Activated T-cell treated with anti-CD3 and anti-CD28 coated beads, Interleukin-2, amount 50 U/mL, for 24 hours (primary cell): ENCODE measurements at places on chromosomes 2 and 18.

GRCh38 chr2:239693330-239693729, 292.5 kb upstream of the HDAC4 start:
- no peak for DNase-seq

- no peak for DNase-seq
Observed at GRCh38 chr2:47207614-47208013, 52.5 kb upstream of the STPG4 start.

- DNase-seq: no peak
Observed at GRCh38 chr2:190354003-190354690, 10.8 kb downstream of the INPP1 start.

- DNase-seq: no peak
Observed at GRCh38 chr2:28729698-28730097, 21.9 kb upstream of the PPP1CB start.

GRCh38 chr2:208977582-208977981, 446.3 kb upstream of the MAP2 start:
- no peak for DNase-seq

- DNase-seq: no peak
Observed at GRCh38 chr18:22641958-22642357, 224.2 kb upstream of the CTAGE1 start.

DNA sequence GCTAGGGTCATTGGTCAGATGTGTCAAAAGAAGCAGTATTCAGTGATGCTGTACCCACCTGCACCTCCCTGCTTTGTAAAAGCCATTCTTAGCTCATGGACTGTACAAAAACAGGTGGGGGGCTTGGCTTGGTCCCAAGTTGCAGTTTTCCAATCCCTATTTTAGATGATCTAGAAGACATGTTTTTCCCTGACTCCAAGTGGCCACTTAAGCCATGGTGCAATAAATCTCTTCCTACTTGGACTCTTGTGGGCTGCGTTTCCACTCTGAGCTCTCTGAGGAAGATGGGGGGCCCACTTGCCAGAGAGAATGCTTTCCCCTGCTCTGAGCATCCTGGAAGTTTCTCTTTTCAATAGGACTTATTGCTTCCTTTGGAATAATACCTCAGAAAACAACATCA, 57.0 kb upstream of the SPP2 start:
- DNase-seq: no peak

DNA sequence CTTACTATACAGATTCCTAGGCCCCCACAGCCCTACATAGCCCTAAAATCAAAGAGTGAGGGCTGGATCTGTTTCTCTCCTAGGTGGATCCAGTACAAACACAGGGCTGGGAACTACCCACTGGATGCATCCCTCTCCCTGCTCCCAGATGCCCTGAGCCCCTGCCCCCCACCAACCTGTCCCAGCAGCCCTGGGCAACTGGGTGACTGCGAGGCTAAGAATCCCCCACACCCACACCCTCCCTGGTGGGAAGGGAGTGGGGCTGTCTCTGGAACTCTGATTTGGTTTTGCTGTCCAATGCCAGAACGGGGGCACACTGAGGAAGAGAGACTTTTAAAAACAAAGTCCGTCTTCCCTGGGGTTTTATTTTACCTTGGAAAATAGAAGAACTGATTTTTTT, 113.1 kb downstream of the SMAD7 start:
- no peak for DNase-seq

DNA sequence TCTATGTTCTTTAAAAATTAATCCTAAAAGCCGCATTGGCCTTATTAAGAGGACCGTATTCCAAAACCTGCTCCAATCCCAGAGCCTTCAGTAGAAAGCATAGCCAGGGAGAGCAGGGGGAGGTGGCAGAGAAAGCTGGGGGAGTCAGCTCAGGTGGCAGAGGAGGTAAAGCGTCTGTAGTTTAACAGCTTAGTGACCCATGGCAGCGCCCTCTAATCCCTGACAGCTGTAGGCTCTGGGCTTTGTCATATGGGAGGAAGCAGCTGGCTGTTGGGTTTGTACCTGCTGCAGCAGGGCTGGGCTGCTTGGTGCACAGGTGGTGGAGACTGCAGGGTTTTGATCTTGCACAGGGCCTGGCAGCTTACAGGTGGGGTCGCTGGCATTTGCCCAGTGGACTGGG, 50.6 kb downstream of the THNSL2 start:
- no peak for DNase-seq

DNA sequence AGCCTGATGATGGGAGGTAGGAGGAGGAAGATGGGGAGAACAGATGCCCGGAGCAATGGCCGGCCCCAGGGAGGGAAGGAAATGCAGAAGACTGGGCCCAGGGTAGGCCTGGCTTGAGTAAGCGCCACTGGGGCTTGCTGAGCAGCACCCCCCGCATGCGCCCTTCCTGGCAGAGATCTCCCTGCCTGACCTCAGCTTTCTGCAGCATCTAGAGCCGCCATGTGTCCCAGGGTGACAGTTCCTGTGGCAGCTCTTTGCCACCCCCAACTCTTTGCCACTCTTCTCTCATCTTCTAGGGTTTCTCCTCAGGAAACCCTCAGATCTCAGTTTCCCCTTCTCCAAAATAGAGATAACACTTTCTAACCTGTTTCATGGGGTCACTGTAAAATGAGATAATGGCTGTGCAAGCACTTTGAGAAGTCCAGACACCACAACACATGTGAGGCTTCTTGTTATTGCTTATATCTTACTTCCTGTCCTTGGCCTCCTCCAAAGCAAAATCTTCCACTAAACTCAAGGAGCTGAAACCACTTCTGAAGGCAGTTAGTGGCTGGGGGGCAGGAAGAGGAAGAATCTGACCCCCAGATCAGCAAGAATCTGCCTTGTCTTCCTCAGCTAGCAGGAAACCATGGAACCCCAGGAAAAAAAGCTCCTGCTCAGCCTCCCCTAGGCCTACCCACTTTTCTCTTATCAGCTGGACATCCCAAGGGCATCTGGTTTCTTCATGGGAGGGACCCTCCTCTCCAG, 64.9 kb downstream of the EPAS1 start:
- DNase-seq: no peak

DNA sequence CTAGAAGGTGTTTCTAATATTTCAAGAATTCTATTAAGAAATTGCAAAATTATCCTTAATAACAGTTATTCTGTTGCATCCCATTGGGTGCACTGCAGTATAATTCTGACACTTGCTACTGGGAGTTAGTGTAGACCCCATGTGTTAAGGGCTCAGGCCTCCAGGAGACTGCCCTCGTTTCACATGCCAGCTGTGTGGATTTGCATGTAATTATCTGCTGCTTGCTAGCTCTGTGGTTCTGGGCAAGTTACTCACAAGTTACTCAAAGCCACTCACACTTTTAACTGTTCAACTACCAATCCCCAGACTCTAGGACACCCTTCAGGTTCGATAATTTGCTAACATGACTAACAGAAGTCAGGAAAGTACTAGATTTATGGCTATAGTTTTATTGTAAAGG, 38.6 kb downstream of the ST6GAL2 start:
- no peak for DNase-seq

DNA sequence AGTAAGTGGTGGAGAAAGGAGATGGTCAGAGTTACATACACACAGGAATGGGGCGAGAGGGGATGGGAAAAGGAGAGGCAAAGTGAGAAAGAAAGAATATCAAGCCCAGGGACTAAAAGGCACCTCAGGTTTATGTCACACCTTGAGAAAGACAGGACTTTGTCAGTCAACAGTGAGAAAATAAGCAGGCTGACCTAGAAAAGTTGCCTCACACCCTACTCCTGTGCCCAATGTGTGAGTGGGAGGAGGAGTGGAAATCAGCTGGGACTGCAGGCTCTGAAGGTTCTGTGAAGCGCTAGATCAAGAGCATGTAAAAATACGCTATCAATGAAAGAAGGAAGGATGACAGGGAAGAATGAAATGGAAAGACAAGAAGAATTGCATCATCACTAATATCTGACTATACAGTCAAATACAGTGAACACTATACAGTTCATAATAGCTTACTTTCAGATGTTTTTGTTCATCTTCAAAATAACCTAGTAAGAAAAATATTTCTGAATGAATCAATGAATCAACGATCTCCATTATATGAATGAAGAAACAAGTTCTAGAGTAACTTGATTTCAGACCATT, 10.7 kb downstream of the VPS54 start:
- no peak for DNase-seq

- DNase-seq: peak; percentile 48
Observed at GRCh38 chr2:143132355-143132754, 3.1 kb downstream of the ARHGAP15 start.

DNA sequence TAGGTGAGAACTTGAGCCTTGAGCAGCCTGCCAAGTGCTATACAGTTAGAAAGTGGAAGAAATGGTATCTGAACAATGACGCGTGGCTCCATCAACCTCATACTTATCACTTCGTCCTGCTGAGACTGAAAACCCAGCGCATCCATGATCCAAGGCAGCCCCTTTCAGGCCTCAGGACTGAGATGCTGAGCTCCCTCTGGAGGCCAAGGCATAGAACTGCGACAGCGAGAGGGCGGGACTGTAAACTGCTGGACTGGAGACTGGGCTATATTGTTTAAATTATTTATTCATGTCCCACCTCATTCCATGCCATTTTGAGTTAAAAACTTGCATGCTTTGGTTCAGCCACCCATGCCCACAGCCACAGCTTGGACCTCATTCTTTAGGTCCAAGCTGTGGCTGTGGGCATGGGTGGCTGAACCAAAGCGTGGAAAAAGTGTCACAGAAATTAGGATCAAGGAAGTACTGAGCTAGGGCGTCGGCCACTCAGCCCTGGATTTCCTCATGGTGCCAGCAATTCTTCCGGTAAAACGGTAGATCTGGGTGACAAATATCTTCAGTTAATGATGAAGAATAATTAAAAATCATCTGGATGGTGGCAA, 195.5 kb downstream of the L3MBTL4 start:
- DNase-seq: no peak

DNA sequence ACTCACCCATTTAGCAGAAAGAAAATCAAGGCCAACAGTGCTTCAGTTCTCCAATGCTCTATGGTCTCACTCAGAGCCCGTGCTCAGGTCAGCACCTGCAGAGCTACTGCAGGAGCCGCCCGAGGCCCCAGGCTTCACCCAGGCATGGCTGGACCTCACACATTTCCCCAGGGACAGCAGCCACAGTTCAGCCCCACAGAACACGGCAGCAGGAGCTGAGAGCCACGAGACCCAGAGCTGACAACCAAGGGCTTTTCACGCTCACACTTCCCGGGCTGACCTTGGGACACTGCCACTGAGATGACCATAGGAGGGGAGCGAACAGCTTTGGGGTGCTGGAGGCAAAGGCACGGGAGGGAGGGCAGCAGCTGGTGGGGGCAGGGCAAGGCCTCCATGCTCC, 4.2 kb downstream of the TMEM18 start:
- no peak for DNase-seq

GRCh38 chr2:88659538-88659915, 31.9 kb upstream of the RPIA start:
- DNase-seq: no peak

DNA sequence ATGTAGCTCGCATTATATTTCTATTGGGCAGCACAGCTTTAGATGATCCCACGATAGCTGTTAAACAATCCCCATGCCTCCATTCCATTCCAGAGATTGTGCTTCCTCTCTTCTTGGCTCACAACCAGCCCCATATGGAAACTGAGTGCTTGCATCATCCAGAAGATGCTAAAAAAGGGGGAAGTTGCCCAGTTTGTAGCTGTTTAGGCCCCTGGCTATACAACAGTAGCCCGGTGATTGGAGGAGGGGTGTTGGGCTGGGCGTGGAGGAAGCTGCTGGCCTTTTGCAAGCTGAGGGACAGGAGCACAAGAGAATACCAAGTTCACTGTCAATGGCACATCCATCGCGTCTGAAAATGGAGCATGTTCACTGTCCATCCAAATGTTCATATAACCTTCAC, 360.2 kb downstream of the ALK start:
- DNase-seq: no peak

- no peak for DNase-seq
Observed at GRCh38 chr2:159186462-159186861, 100.0 kb downstream of the WDSUB1 start.

- DNase-seq: no peak
Observed at GRCh38 chr2:72950558-72951255, 33.4 kb downstream of the EMX1 start.

DNA sequence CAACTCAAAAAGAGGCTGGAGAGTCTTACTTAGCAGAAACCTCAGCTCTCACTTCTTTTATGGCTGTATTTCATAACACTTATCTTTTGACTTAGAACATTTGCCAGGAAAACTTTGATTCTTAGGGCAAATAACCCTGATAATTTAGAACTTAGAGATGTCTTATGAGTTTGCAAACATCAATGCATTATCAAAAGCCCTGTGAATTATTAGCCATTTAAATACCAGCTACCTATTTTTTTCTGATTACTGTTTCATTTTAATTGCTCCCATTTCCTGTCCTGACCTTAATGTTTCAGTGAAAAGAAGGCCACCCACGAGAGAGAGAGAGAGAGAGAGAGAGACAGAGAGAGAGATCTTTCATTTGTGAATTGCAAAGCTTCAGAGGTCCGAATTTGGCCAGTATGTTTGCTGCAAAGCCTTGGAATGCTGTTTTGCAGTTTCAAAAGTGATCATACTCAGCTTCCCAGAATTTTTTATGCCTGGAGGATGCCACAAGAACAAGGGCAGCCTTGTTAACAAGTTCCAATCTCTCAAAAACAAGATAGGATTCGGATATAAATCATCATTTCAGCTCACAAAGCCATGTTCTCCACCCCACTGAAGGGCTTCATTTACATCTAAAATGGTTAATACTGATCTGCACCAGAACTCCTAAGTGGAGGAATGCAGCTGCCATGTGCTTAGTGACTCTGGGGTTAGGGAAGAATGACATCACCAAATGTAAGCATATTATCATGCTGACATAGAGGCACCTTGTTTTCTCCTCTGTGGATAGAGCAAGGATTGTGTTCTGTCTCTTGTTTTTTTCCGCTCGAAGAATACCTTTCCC, 478.2 kb downstream of the ARHGAP15 start:
- no peak for DNase-seq

- DNase-seq: no peak
Observed at GRCh38 chr2:133641497-133641896, 73.2 kb upstream of the NCKAP5 start.

DNA sequence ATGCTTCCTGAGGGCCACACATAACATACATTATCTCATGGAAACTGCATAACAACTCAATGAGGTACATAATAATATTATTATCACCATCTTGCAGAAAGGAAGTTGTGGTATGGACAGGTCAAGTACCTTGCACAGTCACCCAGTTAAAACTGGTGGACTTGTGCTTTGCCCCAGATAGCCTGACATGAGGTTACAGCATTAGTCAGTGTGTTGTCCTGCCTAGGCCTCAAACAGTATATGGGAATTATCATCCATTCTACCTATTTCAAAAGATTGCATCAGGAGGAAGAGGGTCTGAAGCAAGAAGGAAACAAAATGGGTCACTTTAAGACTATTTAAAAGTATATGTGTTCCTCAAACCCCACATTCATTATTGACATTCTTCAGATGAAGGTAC, 5.4 kb upstream of the ANTXR1 start:
- DNase-seq: no peak
